AG04450 (cell line): ENCODE measurements at places on chromosomes 7 and 10.

- no peak for DNase-seq
Measured at GRCh38 chr7:131108212-131108940, 219.3 kb upstream of the MKLN1 start.

DNA sequence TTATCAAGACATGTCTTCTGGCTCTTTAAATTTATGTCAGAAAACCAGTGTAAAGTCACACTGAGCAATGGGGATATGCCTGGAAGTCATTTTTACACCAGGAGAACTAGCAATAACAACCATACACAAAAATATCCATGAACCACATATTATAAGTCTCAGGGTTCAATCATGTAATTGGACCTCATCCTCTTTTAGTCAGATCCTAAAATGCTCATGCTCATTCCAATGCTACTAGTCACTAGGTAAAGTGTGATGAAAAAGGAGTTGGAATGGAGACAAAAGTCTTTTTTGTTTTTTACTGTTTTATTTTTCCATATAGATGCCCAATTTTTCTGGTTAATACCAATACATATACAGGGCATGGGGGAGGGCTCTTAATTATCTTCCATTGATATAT, 306.1 kb downstream of the DGKB start:
- no peak for DNase-seq

- DNase-seq, result peak; percentile 41
Measured at GRCh38 chr7:100407285-100408180, 21.0 kb downstream of the ZCWPW1 start.

GRCh38 chr10:125878957-125879835, 1.9 kb downstream of the DHX32 start:
- peak; percentile 80 for DNase-seq

DNA sequence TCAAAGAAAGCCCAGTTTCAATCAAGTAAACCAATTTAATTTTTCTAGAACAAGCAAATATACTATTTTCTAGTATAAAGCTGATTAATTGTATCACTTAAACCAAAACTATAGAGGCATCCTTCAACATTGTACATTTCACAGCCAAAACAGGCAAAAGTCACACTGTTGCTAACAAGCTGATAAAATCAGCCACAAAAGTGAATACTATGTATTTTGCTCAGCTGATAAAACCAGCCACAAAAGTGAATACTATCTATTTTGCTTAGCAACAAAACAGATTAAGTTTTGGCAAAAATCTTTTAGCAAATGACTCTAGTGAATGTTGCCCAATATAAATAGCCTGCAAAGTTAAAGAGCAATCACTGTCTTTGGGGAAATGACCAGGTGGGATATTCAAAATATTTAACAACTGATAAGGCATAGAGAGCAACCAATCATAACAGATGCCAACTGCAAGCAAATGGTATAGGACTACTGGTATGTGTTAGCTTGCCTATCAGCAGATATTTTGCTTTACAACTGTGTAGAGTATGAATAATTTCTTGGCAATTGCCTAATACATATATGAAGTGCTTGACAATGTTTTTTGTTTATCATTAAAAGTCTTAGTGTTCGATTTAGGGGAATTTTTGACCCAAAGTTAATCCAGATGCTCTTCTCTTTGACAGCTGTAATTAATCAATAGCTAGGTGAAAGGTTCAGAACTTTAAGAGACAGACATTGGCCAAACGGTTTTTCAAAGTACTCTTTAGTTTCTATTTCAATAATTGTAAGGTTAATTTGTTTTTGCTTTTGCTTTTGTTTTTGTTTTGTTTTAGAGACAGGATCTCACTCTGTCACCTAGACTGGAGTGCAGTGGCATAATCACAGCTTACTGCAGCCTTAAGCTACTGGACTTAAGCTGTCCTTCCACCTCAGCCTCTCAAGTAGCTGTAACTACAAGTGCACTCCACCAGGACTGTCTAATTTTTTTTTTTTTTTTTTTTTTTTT, 44.4 kb upstream of the SP4 start:
- no peak for DNase-seq

GRCh38 chr7:94276795-94277194, 117.9 kb upstream of the COL1A2 start:
- DNase-seq, result no peak

DNA sequence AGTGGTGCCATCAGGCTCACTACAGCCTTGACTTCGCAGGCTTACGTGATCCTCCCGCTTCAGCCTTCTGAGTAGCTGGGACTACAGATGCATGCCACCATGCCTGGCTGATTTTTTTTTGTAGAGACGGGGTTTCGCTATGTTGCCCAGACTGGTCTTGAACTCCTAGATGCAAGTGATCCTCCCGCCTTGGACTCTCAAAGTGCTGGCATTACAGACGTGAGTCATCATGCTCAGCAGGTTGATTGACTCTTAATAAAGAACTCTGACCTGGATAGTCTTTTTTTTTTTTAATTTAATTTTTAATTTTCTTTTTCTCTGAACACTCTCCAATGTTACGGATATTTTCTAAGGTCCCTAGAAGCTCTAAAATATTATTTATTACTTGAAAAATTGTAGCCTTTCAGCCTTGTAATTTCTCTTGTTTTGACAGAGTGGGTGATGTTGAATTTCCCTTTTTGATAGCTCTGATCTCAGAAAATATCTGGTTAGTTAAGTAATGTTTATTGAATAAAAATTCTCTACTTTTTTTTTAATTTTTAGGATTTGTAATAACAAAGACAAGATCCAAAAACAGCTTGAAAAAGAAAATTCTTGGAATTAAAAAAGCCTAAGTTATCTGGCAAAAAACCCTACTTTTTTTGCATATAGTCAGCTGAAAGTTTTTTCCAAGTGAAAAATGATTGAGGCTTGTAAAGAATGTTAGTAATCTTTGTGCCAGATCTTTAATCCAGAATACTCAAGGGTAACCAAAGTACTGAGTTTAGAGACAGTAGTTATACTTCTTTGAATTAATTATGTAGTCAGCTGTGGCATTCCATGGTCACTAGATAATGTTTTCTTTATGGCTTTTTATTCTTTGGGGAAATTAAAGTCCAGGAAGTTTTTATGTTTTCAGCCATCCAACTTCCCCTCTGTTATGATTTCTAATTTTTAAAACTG, 26.7 kb downstream of the TBC1D12 start:
- no peak for DNase-seq

DNA sequence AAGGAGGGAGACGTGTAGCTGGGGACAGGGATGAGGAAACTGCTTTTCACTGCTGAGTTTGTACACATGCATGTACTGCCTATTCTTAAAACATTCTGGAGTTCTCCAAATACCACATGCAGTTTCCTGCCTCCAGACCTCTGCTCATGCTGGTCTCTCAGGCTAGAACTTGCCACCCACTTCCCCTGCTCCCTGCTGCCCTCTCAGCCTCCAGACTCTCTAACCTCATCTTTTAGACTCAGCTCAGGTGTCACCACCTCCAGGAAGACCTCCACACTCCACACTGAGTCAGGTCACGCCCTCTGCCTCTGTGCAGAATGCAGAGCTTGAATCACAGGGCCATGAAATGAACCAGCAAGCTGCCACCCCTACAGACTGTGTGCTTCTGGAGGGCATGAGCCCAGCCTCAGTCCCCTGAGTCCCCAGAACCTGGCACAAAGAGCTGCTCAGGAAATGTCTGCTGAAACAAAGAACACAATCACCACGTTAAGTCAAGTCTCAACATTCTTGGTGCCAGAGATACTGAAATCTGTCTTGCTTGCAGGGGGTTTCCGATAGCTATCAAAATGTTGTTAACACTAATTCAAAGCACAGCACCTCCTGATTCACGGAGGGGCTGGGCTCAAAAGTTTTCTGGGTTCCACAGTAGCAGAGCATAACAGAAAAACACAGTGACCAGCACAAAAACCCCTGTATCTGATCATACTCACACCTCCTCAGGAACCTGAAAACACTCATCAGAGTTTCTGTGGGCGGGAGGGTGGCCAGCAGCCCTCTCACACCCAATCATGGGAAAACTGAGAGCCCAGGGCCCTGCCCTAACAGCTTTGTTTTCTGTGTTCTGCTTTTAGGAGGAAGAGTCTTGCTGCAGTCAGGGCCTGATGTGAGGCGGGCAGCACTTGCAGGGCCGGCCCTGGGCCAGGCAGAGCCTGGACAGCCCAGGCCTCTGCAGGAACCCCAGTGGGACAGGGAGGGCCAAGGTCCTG, 21.1 kb downstream of the FAM53B start:
- no peak for DNase-seq

GRCh38 chr7:100865938-100866728, 1.1 kb upstream of the TRIP6 start:
- no peak for DNase-seq

GRCh38 chr7:88212918-88213317, 6.9 kb downstream of the SRI start:
- DNase-seq, result no peak

GRCh38 chr7:1055956-1056784, 11.8 kb downstream of the GPR146 start:
- no peak for DNase-seq

- DNase-seq, result no peak
Measured at GRCh38 chr10:70943841-70944466, 55.6 kb upstream of the PCBD1 start.

DNA sequence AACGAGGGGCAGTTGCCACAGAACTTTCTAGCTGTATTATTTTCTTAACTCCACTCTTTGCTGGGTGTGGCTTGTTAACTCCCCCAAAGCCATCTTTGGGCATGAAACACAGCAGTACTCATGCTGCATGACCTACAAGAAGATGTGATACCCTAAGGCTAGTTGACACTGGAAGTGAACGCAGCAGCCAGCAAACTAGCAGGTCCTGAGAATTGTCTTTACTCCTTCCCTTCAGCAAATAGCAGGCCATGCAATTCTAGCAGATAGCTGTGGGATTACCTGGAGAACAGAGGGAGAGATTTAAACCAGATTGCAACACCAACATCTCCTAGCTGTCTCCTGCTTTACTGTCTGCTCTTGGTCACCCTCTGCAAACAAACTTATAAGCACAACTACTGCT, 688.0 kb upstream of the ZWINT start:
- DNase-seq, result no peak

DNA sequence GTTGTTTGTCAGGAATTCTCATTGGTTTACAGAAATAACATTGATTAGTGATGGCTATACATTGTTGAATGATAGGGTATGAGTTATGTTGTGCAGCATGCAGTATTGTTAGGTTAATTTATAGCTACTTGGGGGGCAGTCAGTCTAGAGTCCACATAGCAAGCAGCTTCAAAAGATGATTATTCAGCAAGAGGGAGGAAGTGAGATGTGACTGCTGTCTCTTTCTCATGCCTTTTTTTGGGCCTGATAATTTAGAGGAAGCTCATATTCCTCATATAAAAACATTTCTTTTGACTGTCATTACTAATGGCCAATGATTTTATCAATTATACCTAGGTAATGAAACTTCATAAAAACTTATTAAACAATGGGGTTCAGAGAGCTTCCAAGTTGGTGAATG, 3.4 kb upstream of the TBRG4 start:
- no peak for DNase-seq

DNA sequence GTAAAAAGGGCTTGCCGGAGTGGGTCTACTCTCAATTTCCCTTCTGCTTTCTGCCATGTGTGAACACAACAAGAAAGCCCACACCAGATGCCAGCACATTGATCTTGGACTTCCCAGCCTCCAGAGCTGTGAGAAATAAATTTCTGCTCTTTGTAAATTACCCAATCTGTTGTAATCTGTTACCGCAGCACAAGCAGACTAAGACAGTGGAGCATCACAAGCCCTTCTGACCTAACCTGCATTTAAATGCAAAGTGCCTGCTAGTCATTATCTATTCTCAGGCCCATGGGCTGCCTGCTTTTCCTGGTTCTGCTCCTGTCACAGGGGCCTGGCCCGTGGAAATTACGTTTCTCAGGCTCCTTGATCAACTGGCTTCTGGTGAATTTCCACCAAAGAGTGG, 199.3 kb upstream of the AUTS2 start:
- no peak for DNase-seq

GRCh38 chr7:106346167-106346677, 61.4 kb upstream of the NAMPT start:
- no peak for DNase-seq

DNA sequence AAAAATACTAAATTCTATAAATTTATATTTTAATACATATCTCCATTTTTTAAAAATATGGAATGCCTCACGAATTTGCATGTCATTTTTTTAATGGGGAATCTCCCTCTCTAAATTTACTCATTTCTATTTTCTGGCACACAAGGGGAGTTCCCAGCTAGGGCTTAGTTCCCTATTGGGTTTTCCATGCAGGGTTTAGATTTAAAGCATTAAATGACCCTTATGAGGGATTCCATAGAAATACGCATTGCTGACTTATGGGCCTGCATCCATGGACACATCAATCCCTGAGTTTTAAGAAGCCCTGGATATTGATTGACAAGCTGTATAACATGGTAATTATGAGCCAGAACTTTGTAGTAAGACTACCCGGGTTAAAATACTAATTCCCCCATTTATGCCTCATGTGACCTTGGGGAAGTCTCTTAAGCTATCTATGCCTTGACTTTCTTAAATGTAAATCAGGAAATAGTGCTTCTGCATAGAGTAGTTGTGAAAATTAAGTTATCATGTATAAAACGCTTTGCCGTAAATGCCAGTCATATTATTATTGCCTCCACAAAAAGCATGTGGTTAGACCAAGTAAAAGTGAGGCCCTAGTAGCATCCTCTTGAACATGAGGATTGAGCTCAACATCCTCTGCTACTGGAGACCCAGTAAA, 78.8 kb upstream of the ANKRD1 start:
- no peak for DNase-seq

DNA sequence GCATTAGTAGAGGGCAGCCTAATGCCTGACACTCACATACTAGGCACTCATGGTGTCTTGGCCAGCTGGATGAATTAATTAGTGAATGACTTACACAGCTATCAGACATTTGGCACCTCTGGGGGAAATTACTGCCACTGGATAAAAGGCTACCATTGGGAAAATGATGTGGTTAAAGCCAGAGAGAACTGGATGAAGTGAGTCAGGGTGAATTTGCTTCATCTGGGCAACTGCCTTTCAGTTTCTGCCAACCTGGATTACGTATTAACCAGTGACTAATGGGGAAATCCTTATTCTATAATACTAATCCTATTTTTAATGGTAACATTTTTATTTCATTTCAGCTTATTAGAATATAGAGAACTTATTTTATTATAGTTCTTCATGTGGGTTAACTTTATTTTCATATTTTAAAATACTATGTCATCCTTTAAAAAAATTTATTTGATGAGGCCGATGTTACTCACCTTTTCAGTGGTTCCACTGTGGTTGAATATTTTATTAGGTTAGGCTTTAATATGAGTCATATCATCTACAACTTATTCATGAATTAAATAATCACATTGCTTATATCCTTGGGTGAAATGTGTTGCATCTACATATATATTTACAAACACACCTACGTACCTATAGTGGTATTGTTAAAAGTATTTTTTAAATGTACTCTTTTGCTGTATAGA, 85.6 kb upstream of the CAPZA2 start:
- no peak for DNase-seq

GRCh38 chr7:29196971-29197595, 2.5 kb downstream of the CHN2 start:
- DNase-seq, result no peak

GRCh38 chr7:46145412-46145811, 224.3 kb upstream of the IGFBP3 start:
- DNase-seq, result peak; percentile 96
